ENCODE measurements at places on chromosomes 6 and 20.
A peak's percentile ranks its signal among the peaks of the same experiment; 100 is the strongest.

DNA sequence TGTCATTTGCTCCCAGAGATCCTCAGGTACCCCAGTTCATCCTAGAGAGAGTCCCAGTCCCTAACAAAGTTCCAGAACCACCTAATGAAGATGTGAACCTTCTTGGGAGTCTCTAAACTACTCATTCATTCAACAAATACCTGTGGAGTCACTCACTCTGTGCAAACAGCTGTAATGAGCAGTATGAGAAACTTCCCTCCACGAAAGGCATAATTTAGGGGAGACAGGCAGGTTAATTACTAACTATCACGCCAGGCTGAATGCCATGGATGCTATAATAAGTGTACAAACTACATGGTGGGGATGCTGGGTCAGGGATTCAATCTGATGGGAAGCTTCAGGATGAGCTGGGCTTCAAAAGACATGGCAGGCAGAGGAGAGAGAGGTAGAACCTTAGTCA is 70.1 kb upstream of the AFDN start:
- no peak for DNase-seq

GRCh38 chr6:142372348-142372747 is 70.5 kb downstream of the ADGRG6 start:
- no peak for DNase-seq

GRCh38 chr6:105791583-105792318 is 294.4 kb upstream of the PRDM1 start:
- no peak for DNase-seq

DNA sequence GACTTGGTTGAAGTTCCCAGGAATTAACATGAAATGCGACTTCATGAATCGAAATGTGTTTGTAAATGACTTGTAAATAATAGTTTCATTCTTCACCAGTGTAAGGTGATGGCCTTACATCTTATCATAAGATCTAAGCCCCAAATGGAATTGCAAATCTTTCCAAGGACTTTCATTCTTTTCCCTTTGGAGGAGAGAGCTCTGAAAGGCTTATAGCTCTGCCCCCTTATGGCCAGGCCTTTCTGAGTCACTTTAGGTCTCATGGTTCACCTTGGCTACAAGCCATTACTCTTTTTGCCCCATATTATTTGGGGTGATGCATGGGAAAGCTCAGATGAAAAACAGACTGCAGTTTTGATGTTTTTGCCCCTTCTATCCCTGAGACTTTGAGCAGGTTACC is 209.1 kb upstream of the BMP2 start:
- DNase-seq = no peak

DNA sequence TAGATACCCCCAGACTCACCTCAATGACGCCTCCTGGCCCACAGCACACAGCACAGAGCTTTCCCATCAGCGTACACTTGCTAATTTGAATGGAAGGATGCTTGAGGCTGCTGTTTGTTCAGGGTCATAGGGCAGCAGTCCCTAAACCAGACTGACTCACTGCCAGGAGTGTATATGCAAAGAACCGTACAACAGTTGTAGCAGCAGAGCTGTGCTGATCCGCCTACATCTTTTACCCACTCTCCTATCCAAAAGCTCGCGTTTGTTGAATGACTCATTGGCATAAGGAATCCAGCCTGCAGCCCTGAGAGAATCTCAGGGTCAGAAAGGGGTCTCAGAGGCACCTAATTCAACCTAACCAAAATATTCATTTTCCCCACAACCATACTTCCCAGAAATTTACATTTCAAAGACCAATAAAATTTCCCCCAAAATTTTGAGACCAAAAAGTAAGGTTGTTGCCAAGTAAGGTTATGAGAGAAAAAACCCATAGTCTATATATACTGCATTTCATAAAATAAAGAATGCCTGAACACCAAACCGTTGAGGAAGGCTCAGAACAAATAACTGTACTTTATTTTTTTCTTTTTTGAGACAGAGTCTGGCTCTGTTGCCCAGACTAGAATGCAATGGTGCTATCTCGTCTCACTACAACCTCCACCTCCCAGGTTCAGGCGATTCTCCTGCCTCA is 35.3 kb upstream of the CCND3 start:
- no peak for DNase-seq

GRCh38 chr6:21468461-21468860 is 125.1 kb upstream of the SOX4 start:
- no peak for DNase-seq

DNA sequence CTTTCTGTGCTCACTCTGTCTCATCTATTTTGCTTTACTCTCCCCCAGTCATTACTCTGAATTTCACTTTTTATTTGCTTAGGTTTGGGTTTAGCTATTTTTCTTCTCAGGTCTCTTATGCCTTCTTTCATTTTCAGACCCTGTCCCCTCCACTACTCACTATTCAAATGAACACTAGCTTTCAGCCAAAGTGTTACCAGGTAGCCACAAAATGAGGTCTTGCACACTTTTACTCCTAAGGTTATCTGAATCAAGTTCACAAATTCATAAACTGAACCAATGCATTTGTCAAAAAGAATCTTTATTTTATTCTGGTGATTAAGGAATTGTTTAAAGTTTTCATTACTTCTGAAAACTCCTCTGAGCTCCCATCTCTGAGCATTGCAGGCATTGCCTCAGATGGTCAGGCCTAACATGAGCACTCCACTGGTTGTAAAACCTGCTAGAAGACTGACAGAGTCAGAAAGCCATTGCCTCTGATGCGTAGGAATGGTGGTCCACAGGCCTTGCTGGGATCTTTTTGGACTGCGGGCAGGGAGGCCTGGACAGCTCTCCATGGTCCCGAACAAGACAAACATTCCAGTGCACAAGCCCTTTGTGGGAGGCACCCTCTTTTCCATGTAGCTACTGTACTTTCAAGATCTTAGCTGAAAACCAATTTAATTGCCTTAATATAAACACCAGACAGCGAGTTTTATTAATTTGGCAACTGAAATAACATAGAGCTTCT is 48.5 kb downstream of the FYN start:
- no peak for DNase-seq

- DNase-seq = no peak
These were observed 363.2 kb upstream of the FLRT3 start for GRCh38 chr20:14700639-14700960.

GRCh38 chr6:35370785-35371493 is 28.6 kb downstream of the PPARD start:
- DNase-seq = no peak

DNA sequence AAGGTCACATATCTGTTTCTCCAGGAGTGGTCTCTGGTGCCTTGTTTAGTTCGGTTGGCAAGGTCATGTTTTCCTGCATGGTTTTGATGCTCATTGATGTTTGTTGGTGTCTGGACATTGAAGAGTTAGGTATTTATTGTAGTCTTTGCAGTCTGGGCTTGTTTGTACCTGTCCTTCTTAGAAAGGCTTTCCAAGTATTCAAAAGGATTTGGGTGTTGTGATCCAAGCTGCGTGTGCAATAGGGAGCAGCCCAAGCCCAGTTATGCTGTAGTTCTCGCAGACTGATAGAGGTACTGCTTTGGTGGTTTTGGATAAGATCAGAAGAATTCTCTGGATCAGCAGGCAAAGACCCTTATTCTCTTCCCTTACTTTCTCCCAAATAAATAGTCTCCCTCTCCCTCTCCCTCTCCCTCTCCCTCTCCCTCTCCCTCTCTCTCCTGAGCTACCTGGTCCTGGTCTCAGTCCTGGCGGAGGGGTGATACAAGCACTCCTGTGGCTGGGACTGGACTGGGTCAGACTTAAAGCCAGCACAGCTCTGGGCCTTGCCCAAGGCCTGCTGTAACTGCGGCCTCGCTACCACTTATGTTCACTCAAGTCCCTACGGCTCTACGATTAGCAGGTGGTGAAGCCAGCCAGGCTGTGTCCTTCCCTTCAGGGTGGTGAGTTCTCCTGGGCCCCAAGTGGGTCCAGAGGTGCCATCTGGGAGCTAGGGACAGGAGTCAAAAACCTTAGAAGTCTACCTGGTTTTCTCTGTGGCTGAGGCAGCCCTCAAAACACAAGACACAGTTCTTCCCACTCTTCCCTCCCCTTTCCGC is 27.3 kb upstream of the GRM4 start:
- no peak for DNase-seq

- DNase-seq = peak; percentile 41
These were observed 784 bp downstream of the FKBP5 start for GRCh38 chr6:35687658-35688604.

- DNase-seq = no peak
These were observed 28.3 kb downstream of the RNASET2 start for GRCh38 chr6:166927935-166928643.

GRCh38 chr6:34349211-34349610 is 43.3 kb downstream of the NUDT3 start:
- no peak for DNase-seq

DNA sequence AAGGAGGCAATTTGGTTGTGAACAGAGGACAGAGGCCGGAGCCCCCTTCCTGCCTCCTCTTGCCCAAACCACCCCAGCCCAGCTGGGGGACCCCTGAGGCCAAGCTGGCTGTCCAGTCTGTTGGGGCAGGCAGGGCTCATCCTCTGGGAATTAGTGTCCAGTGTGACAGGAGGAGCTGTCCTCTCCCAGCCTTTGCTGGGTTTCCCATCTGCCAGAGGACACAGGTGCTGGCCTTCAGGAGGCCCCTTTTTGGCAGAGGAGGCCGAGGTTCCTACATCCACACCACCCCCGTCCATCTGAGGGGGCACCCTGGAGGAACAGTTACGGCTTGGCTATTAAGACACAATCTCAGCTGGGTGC is 44.7 kb upstream of the MDGA1 start:
- no peak for DNase-seq

DNA sequence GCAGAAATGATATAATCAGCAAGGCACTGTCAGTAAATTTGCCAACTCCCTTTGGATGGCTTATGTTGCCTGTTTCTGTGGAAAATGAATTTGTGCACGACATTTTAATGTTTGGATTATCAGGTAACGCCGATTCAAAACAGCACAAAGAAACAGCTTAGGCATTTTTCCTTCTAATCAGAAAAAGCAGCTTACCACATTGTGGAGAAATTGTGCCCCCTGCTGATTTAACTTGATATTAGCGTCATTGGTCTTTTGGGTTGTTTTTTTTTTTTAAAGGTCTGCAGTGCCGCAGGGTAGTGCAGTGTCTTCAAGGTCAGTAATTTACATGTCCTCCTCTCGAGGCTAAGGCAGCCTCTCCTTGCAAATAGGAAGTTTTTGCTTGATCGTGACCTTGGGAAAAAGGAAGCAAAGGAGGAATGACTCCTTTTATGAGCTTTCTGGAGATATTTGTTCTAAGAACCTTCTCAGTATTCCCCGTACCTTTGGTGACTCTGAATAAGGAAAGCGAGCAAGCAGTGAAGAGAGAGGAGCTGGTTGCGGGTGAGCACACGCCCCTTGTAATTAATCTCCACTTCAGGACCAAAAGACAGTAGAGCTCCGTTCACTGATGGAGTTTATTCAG is 79.1 kb downstream of the ELOVL4 start:
- no peak for DNase-seq

DNA sequence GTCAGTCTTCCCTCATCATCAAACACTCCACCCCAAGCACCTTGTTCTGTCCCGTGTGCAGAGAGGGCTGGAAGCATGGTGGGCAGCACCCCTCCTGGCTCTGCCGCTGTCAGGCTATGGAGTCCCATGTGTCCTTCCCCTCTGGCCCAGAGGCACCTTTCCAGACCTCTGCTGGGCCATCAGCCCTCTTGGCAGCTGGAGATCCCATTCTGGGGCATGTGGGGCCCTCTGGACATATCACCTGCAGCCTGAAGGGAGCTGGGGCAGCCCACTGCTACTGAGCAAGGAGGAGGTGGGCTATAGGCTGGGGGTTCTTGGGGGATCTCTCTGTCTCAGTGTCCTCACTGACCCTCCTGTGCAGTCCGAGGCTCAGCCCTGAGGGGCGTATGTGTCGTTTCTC is 42.2 kb downstream of the SUN5 start:
- DNase-seq = no peak

DNA sequence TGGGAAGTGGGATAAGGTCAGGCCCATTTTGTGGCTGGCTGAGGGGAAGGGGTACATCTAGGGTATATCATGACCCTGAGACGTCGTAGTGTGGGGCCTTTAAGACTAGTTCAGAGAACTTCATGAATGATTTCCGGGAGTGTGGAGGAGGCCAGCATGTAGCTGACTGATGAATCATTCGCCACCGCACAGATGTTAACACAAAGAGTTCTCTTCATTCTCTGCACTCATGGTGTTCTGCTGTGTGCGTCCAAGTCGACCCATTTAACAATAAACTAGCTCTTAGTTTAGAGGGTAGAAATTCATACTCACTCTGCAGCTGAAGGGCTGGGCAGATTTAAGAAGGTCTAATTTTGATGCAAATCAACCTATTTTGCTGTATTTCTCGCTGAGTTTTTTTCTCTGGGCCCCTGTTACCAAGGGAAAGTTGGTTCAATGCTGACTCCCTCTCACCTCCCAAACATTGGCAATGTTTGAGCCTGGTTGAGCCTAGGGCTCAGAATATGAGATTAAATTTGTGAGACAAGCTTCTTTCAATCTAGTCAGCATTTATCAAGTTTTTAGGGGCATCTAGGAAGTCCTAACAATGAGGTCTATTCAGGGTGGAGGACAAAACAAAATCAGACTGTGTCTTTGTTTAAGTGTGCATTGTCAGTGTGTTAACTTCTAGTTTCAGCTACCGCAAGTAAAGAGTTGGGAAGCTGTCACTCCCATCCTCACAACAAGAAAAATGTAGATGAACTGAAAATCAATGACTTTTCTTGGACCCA is 106.8 kb upstream of the CBLN4 start:
- no peak for DNase-seq

- no peak for DNase-seq
These were observed 11.7 kb upstream of the PHIP start for GRCh38 chr6:79089552-79090404.

DNA sequence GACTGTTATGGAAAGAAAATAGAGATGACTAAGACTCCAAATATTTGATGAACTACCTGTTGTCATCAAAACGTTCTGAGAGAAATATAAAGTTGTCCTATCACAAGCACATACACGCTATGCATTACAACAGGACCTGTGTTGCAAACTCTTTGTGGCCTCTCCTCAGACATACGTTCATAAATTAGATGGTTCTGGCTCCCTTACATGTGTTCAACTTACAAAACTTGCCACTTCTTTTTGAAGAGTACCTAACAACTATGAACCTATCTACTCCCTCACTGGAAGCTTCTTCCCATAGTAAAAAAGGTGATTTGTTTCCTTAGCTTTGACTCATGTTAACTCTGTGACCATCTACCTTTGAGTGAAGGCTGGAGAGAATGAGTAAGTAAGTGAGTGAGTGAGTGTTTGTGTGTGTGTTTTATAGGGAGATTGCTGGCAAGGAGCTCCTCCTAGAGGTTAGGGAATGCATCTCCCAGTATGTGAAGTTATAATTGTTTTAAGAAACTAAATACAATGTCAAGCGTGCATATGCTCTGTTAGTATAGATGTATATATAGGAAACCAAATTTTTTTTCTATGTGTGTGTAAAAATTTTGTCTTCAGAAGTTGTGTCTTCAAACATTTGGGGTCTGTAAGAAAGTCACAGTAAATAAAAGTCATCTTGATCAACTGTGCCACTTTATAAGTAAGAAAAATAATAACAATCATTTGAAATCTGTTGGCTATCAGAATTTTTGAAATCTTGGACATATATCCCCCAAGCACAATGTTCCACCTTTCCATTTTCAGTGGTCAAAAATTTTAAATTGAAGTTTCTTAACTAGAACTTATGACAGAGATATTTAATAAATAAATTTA is 1211.1 kb upstream of the GJE1 start:
- no peak for DNase-seq
